ENCODE measurements at places on chromosomes 5 and 9. TPM values are rescaled to one million over a fixed set of nuclear protein-coding genes. Genes with fewer than 3 reads are reported as not detected.

PTGDS gene
- total RNA-seq = 0.71 TPM

SLCO6A1 gene
- not detected for total RNA-seq

CCDC192 gene
- not detected for total RNA-seq

TEX48 gene
- total RNA-seq = not detected

TMEFF1 gene
- 1.1 TPM for total RNA-seq

Data from A549 treated with CpdA at 1 μM for 4 hours (cell line).